Tibial nerve (tissue), 4 donors: ENCODE measurements at places on chromosomes 3 and 15. TPM values are rescaled to one million over a fixed set of nuclear protein-coding genes. Genes with fewer than 3 reads are reported as not detected.

DNA sequence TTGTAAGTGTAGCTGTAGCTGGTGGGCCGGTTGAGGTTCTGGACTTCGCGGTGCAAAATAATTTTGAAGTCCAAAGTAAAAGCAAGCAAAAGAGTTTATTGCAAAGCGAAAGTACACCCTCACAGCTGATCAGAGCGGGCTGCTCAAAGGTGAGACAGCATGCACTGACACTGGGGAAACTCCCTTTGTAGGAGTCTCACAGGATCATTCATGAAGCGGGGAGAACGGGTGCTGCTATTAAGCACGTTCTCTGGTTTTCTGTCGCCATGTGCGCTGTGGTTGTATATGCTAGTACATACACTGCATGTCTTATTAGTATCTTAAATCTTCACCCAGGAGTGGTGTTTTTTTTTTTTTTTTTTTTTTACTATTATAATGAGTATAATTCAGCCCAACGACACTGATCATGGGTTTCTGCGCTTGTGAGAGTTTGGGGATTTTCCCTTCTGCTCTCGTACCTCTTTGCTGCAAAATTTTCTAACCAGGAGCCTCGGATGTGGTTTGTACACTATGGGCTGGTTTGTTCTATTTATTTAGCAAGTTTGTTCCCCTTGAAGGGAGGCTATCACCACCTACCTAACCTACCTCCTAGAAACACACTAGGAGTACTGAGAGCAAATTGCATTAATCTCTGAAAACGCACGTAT, 1.4 kb upstream of the AP4E1 start:
- DNase-seq = no peak
- H3K27ac ChIP-seq = peak overlapping the region; percentile 97
- H3K4me3 ChIP-seq = peak overlapping the region; percentile 92
- H3K36me3 ChIP-seq = no peaks in the 10 kb centered on the region

DNA sequence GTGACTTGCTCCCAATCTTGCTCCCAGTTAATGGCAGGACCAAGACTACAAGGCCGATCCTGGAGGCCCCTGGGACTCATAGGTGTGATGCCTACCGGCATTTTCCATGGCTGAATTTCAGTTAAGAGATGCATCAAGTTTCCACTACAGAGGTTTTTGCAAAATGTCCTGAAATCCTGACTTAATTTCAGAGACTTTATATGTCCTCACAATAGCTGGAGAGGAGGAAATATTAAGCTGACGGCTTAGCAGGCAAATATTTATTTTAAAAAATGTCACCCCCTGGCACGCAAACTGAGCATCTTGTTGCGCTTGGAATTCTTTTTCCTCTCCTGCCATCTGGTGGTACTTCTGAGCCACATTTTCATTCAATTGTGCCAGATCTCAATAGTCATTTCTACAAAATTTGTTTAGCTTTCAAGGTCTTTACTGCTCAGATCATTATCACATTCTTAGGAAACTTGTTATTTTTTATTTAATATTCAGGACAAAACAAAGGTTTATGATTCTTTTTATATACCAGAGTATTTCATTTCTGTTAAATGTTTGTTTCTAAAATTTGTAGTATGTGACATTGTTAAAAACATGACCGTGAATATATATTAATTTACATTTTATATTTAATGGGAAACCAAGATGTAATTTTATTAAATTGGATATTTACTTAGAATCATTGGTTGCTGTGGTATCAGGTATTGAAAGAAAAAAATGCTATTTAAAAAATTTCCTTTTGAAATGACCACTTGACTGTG, 189.2 kb upstream of the THRB start:
- H3K4me1 ChIP-seq = no peaks in the 10 kb centered on the region
- no peak for DNase-seq
- H3K27me3 ChIP-seq = no peaks in the 10 kb centered on the region
- no peaks in the 10 kb centered on the region for H3K36me3 ChIP-seq

- H3K36me3 ChIP-seq = no peaks in the 10 kb centered on the region
- no peak for DNase-seq
- peak overlapping the region; percentile 71 for H3K27ac ChIP-seq
- no peaks in the 10 kb centered on the region for H3K27me3 ChIP-seq
These were observed 143.5 kb downstream of the NUP210 start for GRCh38 chr3:13276438-13277195.

- H3K27me3 ChIP-seq = no peaks in the 10 kb centered on the region
- H3K4me3 ChIP-seq = peak overlapping the region; percentile 64
- peaks cover 33% of the 10 kb centered on the region for H3K4me1 ChIP-seq
- DNase-seq = no peak
- peak overlapping the region; percentile 77 for H3K27ac ChIP-seq
- no peaks in the 10 kb centered on the region for H3K36me3 ChIP-seq
These were observed 928 bp downstream of the CEP97 start for GRCh38 chr3:101725194-101725889.

DNA sequence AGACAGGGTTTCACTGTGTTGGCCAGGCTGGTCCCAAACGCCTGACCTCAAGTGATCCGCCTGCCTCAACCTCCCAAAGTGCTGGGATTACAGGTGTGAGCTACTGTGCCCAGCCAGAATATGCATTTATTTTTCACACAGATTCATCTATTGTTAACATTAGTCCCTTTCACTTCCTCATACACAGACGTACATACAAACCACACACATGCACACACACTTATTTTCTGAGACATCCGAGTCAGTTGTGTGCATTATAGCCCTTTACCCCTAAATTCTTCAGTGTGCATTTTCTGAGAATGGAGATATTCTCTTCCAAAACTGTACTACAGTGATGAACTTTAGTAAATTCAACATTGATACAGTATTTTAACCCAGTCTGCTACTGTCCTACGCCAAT, 15.0 kb upstream of the MEX3B start:
- no peaks in the 10 kb centered on the region for H3K4me1 ChIP-seq
- no peak for DNase-seq
- H3K27me3 ChIP-seq = no peaks in the 10 kb centered on the region
- H3K36me3 ChIP-seq = no peaks in the 10 kb centered on the region
- no peak overlapping the region for H3K4me3 ChIP-seq
- H3K27ac ChIP-seq = no peak overlapping the region

GRCh38 chr15:75554717-75555116, 24.4 kb downstream of the PTPN9 start:
- H3K4me1 ChIP-seq = no peaks in the 10 kb centered on the region
- no peak for DNase-seq
- H3K4me3 ChIP-seq = no peak overlapping the region
- no peak overlapping the region for H3K27ac ChIP-seq
- no peaks in the 10 kb centered on the region for H3K27me3 ChIP-seq

DNA sequence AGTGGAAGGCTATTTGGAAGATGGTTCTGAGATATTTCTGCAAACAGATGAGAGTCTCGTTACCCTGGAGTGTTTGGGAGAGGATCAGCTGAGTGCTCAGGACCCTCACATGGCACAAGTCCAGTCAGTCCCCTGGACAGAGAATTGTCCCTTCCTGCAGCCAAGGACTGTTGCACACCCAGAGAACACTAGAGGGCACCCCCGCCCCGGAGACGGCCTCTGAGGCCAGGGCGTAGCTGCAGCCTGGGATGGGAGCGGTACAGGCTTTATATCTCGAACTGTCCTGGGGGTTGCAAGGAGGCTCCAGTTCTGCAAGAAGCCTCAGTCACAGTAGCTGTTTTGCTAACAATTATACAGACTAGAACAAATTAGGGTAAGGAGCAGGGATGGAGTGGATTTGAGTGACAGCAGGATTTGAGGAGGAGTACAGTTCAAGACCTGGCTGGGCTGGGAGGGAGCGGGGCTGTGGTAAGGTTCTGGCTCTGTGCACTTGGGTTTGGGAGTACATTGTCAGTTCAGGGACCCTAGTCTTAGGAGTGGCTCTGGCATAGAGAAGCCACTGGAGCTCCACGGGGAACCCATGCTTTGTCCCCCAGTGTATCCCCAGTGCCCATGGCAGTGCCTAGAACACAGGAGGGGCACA, 67.6 kb upstream of the HACD2 start:
- H3K27ac ChIP-seq = peak overlapping the region; percentile 44
- H3K4me3 ChIP-seq = no peak overlapping the region
- DNase-seq = peak; percentile 71
- no peaks in the 10 kb centered on the region for H3K27me3 ChIP-seq

DNA sequence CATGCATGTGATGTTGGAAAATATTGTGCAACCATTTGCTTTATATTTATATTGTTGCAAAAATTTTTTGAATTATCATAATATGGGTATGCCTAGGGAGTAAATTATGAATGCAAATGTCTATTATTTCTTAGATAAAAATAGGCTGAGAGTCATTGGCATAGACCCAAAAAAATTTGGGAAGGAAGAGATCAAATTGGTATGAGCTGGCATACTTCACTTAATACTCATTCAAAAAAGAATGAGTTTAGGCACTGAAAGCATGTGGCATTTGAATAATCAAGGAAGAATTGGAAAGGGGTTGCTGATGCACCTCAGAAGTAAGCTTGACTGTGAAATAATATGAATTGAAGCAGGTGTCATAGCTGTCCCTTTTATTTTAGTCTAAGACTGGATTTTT, 764.0 kb upstream of the DPPA4 start:
- no peak overlapping the region for H3K27ac ChIP-seq
- H3K36me3 ChIP-seq = no peaks in the 10 kb centered on the region
- H3K4me3 ChIP-seq = no peak overlapping the region
- no peaks in the 10 kb centered on the region for H3K27me3 ChIP-seq

- H3K27ac ChIP-seq = no peak overlapping the region
- H3K27me3 ChIP-seq = no peaks in the 10 kb centered on the region
- no peak overlapping the region for H3K4me3 ChIP-seq
- no peak for DNase-seq
These were observed 183.4 kb downstream of the GREM1 start for GRCh38 chr15:32901192-32901591.

GRCh38 chr15:67722030-67722817, 103.1 kb upstream of the SKOR1 start:
- no peaks in the 10 kb centered on the region for H3K27me3 ChIP-seq
- no peaks in the 10 kb centered on the region for H3K36me3 ChIP-seq
- no peak overlapping the region for H3K27ac ChIP-seq
- no peak for DNase-seq

- no peaks in the 10 kb centered on the region for H3K36me3 ChIP-seq
- no peak for DNase-seq
- H3K27ac ChIP-seq = no peak overlapping the region
- no peaks in the 10 kb centered on the region for H3K27me3 ChIP-seq
- H3K4me1 ChIP-seq = no peaks in the 10 kb centered on the region
These were observed 646.0 kb downstream of the AGBL1 start for GRCh38 chr15:86725628-86726027.

DNA sequence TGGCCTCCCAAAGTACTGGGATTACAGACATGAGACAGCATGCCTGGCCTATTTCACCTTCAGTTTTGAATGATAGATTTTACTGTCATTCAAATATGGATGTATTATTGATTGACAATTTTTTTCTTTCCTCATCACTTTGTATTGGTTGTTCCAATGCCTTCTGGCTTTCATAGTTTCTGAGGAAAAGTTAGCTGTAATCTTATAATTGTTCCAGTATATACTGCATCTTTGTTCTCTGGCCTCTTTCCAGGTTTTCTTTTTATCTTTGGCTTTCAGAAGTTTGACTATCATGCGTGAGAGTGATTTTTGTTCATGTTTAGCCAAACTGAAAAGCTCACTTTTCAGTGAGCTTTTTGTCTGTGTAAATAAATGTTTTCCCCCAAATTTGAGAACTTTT, 157.1 kb downstream of the RSRC1 start:
- DNase-seq = no peak
- no peak overlapping the region for H3K27ac ChIP-seq
- no peak overlapping the region for H3K4me3 ChIP-seq
- H3K36me3 ChIP-seq = no peaks in the 10 kb centered on the region
- no peaks in the 10 kb centered on the region for H3K4me1 ChIP-seq

DNA sequence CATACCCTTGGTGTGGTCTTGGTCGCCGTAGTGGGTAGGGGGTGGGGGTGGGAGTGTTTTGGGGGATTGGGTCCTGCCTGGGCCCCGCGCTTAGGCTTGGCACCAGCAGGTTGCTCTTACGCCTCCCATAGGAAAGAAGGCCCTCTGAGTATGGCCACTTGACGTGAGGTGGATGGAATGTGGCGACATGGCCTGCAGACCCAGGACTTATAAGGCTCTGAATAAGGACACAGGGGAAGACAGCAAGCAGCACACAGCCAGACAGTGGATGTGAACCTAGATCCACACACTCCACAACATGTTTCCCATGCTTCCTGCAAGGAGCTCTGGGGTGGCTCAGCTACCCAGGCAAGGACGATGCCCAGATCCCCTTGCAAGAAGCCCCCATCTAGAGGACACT, 12.4 kb downstream of the RBPMS2 start:
- H3K4me1 ChIP-seq = no peaks in the 10 kb centered on the region
- no peak overlapping the region for H3K4me3 ChIP-seq
- H3K36me3 ChIP-seq = no peaks in the 10 kb centered on the region
- no peaks in the 10 kb centered on the region for H3K27me3 ChIP-seq

GRCh38 chr3:16189201-16189600, 14.7 kb downstream of the GALNT15 start:
- H3K27me3 ChIP-seq = no peaks in the 10 kb centered on the region
- H3K4me3 ChIP-seq = no peak overlapping the region
- no peak for DNase-seq
- H3K27ac ChIP-seq = no peak overlapping the region

DNA sequence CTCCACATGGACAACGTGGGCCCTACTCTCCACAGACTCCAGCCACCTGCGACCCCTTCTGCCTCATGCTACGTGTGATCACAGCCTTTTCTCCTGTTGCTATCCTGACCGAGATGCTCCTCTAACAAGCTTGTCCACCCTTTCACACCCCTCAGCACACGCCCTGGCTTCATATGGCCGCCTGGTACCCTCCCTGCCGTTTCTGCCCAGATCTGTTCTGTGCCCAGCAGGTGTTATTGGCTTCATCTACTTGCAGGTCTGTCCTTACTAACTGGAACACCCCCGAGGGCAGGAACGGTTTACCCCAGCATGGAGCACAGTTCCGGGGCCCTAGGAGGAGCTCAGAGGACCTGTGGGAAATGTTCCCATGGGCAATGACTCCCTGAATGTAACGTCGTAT, 9.9 kb downstream of the CHAC1 start:
- H3K4me3 ChIP-seq = no peak overlapping the region
- H3K27me3 ChIP-seq = no peaks in the 10 kb centered on the region
- no peaks in the 10 kb centered on the region for H3K36me3 ChIP-seq
- H3K27ac ChIP-seq = no peak overlapping the region
- no peaks in the 10 kb centered on the region for H3K4me1 ChIP-seq

- no peaks in the 10 kb centered on the region for H3K27me3 ChIP-seq
- H3K36me3 ChIP-seq = no peaks in the 10 kb centered on the region
- H3K27ac ChIP-seq = no peak overlapping the region
- no peak overlapping the region for H3K4me3 ChIP-seq
- no peak for DNase-seq
These were observed 2.8 kb upstream of the SLC28A2 start for GRCh38 chr15:45249125-45249780.

DNA sequence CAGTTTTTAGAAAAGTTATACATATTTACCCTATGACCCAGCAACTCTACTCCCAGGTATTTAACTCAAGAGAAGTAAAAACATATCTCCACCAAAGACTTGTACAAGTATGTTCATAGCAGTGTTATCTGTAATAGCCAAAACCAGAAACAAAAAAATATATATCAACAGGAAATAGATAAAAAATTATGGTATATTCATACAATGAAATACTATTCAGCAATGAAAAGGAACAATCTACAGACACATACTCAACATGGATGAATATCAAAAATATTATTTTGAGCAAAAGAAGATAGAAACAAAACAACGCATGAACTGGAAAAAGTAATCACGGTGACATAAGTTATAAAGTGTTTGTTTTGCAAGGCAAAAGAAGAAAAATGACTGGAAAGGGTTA, 72.4 kb downstream of the VPS13C start:
- H3K4me3 ChIP-seq = no peak overlapping the region
- no peaks in the 10 kb centered on the region for H3K4me1 ChIP-seq
- H3K27me3 ChIP-seq = no peaks in the 10 kb centered on the region
- DNase-seq = no peak
- no peak overlapping the region for H3K27ac ChIP-seq
- H3K36me3 ChIP-seq = no peaks in the 10 kb centered on the region

ERC2 gene
- 0.98 TPM for total RNA-seq

CPEB1 gene
- total RNA-seq = 24.1 TPM
